Activated T-cell treated with anti-CD3 and anti-CD28 coated beads, Interleukin-2, amount 50 U/mL, for 48 hours (primary cell): ENCODE measurements at places on chromosomes 11 and 22.

- no peak for DNase-seq
These were observed 27.9 kb upstream of the SLC36A4 start for GRCh38 chr11:93225662-93226061.

GRCh38 chr22:23181721-23182308 lies 1.5 kb downstream of the BCR start:
- peak; percentile 51 for DNase-seq

GRCh38 chr11:131924457-131925201 lies 554.2 kb downstream of the NTM start:
- DNase-seq = no peak

GRCh38 chr22:46578251-46578823 lies 40.9 kb upstream of the CELSR1 start:
- no peak for DNase-seq

- no peak for DNase-seq
These were observed 42.4 kb downstream of the SMCO4 start for GRCh38 chr11:93500759-93501158.

GRCh38 chr11:9090488-9091043 lies 833 bp downstream of the SCUBE2 start:
- no peak for DNase-seq

DNA sequence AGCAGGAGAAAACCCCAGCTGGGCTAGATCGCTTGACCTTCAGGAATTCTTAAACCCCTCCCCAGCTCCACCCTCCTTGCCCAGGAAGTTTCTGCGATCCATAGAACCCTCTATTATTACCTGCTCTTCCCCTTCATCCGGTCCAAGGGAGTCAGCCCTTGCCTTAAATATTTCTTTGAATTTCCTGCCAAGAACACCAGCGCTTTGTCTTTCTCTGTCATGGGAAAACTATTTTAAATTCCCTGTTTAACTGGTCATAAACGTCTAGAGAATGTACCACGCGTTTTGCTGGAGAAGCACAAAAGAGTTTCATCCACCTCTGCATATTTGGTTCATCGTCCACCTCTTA lies 496 bp upstream of the TRAF6 start:
- no peak for DNase-seq

- DNase-seq = no peak
These were observed 10.7 kb upstream of the SESN3 start for GRCh38 chr11:95241681-95242081.

GRCh38 chr11:84414920-84415319 lies 1128.8 kb upstream of the CCDC90B start:
- no peak for DNase-seq

DNA sequence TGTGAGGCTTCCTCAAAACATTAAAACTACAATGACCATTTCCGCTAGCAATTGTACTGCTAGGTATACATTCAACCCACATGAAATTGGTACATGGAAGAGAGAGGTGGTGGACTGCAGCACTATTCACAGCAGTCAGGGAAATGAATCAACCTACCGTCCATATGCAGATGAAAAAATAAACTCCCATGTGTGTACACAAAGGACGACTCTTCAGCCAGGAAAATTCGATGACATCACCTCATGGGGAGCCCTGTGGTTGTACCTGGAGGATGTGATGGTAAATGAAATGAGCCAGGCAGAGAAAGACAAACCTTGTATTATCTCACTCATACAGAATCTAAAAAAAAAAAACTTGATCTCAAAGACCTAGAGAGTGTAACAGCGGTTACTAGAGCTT lies 23.3 kb downstream of the RFPL3 start:
- no peak for DNase-seq

DNA sequence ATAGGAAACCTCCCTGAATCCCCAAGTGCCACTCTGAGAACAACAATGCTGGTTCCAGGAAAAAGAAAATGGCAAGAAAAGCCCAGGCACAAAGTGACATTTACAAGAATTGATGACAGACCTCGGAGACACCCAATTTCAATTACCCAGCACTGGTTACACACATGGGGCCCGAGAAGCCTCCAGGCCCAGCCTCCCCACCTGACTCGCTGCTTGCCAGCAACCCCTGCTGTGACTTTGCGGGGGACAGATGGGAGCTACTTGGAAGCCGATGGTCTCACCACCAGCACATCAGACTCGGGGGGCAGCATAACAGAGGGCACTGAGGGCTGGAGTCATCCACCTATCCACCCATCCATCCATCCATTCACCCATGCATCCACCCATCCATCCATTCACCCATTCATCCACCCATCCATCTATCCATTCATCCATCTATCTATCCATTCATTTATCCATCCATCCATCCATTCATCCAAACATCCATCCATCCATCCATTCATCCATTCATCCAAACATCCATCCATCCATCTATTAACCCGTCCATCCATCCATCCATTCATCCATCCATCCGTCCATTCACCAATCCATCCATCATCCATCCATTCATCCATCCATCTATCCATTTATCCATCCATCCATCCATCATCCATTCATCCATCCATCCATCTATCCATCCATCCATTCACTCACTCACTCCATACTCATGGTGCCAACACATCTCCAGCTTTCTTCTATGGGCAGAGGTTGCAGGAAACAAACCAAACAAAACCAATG lies 567.6 kb downstream of the BRD1 start:
- DNase-seq = no peak

DNA sequence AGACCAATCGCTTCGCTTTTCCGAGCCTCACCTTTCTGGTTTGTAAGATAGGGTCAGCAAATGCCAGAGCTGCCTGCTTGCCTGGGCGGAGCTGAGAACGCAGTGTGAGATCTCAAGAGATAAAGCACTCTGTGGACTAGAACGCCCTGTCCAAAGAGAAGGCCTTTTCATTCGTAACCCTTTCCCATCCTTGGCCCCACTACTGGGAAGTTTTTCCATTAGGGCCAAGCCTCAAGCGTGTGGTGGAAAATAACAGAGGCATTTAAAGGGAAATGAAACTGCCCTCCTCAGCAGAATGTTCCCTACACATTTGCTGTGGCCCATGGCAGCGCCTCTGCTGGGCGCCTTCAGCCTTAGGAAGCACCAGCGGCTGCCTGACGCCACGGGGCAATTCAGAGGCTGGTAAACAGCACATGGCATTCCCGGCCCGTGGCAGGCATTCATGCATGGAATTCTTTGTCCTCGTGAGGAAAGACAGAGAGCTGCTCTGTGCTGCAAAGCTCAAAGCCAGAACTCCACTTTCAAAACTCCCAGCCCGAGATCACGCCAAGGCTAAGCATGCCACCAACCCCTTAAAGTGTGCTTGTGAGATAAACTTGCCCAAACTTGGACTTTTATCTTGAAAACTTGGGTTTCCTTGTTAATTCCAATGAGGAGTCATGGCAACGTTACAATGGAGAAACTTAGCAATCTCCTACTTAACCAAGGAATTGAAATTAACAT lies 38.1 kb downstream of the AHNAK start:
- DNase-seq = no peak

DNA sequence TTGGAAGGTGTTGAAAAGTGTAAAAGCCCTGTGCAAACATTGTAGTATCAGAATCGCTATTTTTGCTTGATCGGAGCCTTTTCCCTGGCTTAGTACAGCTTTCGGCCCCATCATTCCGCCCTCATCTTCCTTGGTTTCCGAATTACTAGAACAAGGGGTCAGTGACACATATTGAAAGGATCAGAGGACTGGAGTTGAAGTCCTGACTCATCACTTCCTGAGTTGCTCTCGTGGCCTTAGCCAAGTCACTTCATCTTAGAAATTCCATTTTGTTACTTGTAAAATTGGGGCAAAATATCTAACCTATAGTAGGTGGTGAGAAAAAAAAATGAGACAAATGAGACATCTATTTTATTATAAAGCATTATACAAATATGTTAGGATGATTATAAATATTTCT lies 375.0 kb downstream of the NTM start:
- DNase-seq = no peak
